ENCODE measurements at places on chromosomes 13 and 19.

DNA sequence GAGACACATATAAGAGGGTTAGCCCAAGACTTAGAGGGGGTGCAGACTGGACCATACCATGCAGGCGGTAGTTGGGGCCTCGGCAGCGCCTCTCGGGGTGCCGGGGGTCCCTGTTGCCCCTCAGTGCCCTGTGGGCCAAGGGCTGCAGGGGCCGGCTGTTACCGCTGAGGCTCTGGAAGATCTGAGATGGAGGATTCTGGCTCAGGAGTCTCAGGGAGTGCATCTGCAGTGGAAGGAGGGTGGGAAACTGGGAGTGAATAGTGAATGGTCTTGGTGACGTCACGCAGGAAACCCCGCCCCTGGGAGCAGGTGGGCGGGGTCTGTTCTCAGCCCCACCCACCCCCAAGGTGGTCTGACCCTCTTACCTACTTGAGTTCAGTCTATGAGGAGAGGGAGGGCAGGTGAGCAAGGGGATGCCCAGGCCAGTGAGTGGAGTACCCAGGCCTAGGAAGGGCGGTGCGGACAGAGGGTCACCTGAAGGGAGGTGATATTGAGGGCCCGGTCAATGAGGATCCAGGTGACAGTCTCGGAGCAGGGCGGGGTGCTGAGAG is 1.7 kb upstream of the DBP start:
- DNase-seq = peak; percentile 41

GRCh38 chr19:18263324-18264136 is 10.7 kb downstream of the IQCN start:
- no peak for DNase-seq

DNA sequence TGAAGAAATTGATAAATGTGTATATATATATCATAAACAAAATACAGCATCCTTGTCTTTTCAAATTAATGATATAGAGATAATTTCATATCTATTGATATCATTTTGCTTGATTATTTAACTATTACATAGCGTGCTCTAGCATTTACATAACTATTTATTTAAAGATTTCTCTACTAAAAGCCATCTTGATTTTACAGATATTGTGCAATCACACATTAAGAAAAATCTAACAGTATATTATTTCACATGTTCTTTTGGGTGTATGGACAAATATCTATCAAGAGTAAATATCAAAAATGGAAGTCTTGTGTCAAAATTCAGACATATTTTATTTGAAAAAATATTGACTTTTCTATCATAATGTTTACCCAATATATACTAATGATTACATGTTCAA is 966.8 kb downstream of the SLITRK5 start:
- DNase-seq = no peak

DNA sequence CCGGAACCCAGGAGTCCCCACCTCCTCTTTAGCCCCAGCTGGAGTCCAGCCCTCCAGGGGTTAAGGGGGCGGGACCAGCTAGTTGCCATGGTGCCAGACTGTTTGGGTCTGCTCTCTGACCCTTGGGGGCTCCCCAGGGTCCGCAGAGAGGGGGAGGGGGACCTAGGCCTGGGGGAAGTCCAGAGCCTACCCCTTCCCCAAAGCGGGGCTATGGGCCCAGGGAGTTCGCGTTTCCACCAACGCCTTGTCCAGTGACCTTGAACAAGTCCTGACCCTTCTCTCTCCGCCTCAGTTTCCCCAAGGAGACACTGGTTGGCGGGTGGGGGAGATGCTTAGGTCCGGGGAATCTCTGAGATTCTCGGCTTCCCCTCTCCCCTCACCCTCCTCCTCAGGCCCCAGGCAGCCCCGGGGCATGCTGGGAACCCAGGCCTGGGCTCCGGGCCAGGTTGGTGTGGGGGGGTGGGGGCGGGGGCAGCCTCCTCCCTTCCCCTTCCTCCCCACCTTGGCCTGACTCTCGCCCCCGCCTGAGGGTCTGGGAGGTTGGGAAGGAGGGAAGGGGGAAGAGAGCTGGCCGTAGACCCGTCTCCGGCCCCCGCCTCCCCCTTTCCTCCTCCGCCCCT is 2.6 kb upstream of the SPACA6 start:
- DNase-seq = peak; percentile 80

DNA sequence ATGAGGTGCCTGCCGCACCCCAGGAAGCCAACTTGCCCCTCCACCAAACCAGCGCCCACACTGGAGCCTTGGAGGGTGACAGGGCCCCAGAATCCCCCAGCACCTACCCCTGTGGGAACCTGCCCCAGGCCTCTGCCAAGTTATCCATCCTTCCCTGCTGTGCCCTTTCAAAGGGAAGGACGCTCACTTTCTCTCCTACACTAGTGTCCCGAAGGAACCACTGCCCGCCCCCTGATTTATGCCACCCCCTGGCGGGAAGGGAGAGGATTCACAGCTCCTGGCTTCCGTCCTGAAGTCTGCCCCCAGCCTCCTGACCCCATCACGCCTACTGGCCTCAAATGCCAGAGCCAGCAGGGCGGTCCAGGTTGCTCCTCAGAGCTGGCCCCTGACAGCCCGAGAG is 1.4 kb downstream of the EVI5L start:
- no peak for DNase-seq

DNA sequence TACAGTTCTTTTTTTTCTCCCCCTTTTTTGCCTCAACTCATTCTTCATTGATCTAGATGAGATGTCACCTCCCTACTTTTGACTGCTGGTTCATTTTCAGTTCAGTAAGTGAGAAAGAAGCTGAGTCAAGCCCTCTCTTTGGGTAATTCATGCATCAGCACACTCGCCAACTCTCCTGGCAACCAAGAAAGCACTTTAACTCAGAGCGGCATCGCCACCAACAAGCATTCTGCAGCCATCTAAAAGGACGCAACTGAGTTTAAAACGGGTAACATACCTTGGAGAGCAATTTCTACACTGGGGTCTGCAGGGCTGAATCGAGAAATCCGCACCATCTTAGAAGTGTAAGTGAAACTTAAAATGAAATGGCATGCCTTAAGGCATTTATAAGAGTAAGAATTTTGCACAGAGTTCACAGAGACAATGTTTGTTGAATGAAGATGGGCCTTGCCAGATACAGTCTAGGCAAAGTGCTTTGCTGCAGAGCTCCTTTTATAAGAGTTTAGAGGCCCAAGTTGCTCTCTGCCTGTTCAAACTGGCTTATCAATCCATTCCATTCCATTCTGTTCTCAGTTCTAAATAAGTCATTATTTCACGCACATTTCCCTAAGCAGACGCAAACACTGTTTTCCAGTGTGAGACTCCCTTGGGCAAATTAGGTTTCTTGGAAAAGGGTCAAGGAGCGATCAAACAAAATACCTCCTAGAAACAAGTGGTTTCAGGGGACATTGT is 338.0 kb downstream of the ENOX1 start:
- no peak for DNase-seq

DNA sequence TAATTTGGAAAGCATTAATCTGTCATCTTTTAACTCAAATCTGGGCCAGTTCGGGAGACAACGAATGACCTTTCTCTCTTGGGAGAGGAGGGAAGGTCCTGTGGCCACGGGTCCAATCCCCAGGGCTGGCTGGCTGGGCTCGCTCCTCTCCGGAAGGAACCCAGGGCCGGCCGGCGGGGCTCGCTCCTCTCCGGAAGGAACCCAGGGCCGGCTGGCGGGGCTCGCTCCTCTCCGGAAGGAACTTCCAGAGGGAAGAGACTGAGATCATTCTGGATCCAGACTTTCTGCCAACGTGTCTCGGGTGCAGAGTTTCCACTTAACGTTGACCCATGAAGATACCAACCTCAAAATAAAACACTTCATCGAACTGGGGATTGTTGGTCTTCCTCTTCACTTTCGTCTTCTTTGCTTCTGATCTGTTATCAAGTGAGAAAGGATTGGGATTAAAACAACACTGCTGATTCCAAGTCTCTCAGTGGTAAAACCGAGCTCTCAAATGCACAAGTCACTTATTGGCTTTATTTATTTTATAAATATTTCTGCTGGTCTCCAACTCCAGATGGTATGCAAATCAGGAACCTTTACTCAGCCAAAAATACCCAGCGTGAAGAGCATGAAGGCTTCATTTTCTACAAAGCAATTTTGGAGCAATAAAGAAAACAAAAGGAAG is 53.3 kb upstream of the C13orf46 start:
- DNase-seq = peak; percentile 80

DNA sequence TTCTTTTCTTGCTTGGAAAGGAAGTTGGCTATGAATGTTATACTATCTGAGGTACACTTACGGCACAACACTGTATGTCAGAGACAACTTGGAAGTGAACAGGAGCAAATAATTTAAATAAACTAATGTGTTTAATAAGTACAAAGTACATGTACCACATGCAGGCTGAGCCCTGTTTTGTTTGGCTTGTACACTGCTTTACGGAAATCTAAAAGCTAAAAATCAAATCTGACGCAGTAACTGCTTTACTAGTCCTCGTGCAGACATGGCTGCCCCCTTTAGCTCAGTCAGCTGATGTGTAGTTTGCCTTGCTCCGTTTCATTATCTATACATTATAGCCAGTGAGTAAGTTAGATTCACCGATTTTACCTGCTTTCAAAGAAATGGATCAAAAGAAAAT is 36.5 kb downstream of the TDRD3 start:
- DNase-seq = no peak

DNA sequence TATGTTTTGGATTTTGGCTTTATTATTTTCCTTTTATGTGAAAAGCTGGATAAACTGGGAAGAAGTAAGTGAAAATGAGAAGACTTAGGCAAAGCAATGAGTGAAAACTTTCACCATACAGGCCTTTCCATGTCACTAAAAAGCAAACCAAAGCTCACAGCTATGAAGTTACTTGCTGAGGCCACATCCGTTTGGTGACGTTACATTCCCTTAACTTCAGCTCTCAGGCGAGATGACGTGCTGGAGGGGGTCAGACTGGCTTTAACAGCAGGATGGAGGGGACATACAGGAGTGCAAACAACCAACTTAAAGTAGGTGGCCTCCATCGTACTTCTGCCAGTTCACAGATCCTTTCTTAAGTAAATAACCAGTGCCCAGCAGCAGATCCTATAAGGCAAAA is 522.3 kb downstream of the MYO16 start:
- DNase-seq = no peak

DNA sequence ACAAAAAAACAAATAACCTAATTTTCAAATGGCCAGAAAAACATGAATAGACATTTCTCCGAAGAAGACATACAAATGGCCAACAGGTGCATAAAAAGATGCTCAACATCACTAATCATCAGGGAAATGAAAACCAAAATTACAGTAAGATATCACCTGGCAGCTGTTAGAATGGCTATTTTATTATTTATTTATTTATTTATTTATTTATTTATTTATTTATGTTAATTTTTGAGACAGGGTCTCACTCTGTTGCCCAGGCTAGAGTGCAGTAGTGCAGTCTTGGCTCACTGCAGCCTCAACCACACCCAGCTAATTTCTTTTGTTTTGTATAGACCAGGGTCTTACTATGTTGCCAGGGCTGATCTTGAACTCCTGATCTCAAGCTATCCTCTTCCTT is 27.1 kb upstream of the LATS2 start:
- no peak for DNase-seq

GRCh38 chr19:46959894-46960556 is 59.6 kb upstream of the NPAS1 start:
- DNase-seq = no peak

- DNase-seq = no peak
Measured at GRCh38 chr13:105552078-105552477, 983.4 kb downstream of the EFNB2 start.

GRCh38 chr13:46170268-46170667 is 11.7 kb downstream of the LCP1 start:
- no peak for DNase-seq

DNA sequence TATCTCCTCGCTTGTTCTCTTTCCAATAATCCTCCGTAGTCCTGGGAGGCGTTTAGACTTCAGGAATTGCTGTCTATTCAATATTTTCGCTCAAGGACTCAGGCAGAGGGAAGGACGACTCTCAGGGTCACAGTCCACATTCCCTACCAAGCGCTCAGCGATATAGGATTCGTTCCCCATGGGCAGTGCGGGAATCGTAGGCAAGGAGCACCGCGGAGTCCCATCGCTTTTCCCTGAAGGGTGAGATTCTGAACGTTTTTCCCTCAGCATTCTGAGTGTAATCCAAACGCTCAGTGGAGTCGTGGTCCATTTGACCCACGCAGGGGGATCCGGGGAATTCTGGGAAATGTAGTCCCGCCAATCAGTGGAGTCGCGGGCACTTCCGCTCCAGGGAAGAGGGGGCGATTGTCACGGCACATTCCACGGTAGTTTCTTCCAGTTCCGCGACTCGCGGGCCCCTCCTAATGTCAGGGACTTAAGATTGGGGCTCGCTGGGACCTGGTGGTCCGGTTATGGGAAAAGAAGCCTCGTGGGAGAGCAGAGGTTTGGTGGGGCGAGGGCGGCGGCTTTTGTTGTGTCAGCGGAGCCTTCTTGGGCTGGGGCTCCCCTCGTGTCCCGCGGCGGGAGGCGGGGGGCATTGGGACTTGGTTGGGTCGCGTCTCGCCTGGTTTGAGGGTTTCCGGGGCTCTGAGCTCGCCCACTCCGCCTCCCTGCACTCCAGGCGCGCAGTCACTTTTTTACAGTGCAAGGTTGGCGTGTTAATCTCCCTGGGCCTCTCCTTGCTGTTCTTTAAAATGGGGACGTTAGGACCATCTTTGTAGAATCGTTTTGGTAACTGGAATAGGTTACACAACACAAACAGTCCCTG is at the start of gene ZNF234:
TSS of gene ZNF234 (plus strand) at position 364 of the 868 bp plus-strand sequence. CDS start 3,079 bp downstream, outside the sequence.
- DNase-seq = peak; percentile 89

- DNase-seq = peak; percentile 4
Measured at GRCh38 chr13:113651511-113652403, 6.2 kb downstream of the ATP4B start.

GRCh38 chr19:9936326-9937000 is at the start of gene OLFM2:
TSS of gene OLFM2 (minus strand) at chr19:9936515. CDS start at chr19:9936366, 149 bp downstream.
- DNase-seq = no peak

DNA sequence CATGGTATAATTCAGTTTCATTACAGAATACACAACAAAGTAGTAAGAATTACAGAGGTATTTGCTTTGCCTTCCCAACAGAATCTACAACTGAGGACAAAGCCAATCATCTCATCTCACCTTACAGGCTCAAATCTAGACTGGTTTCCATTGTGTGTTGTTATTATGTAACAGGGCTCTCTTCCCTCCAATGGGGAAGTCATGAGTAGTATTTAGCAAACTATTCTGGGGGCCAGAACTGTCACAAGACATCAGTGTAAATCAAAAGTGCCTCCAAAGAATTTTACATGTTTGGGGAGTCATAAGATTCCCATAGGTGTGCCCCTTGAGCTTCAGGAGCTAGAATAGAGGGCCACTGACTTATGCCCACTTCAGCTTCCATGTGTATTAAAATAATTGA is 187.0 kb upstream of the EDNRB start:
- no peak for DNase-seq

DNA sequence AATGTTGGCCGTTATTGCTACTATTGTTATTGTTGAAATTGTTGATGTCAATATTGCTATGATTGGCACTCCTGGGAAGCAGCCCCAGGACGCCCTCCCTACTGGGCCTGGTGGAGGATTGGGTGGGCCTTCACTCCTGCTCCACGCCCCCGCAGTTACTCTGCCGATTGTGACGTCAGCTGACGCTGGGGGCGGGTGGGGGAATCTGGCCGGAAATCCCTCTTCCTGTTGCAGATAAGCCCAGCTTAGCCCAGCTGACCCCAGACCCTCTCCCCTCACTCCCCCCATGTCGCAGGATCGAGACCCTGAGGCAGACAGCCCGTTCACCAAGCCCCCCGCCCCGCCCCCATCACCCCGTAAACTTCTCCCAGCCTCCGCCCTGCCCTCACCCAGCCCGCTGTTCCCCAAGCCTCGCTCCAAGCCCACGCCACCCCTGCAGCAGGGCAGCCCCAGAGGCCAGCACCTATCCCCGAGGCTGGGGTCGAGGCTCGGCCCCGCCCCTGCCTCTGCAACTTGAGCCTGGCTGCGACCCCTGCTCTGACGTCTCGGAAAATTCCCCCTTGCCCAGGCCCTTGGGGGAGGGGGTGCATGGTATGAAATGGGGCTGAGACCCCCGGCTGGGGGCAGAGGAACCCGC is at the start of gene ETV2:
TSS of gene ETV2 (plus strand) at position 231 of the 637 bp plus-strand sequence. CDS start 716 bp downstream, outside the sequence.
- peak; percentile 56 for DNase-seq

- no peak for DNase-seq
Measured at GRCh38 chr13:107067381-107067780, 499.4 kb upstream of the ARGLU1 start.
